T-helper 17 cell (primary cell): ENCODE measurements at places on chromosomes 5 and 9. TPM values are rescaled to one million over a fixed set of nuclear protein-coding genes. Genes with fewer than 3 reads are reported as not detected.

The IFNA21 gene
- not detected for total RNA-seq

The CCNI2 gene
- 13.7 TPM for total RNA-seq

The CAVIN4 gene
- total RNA-seq = not detected

DNA sequence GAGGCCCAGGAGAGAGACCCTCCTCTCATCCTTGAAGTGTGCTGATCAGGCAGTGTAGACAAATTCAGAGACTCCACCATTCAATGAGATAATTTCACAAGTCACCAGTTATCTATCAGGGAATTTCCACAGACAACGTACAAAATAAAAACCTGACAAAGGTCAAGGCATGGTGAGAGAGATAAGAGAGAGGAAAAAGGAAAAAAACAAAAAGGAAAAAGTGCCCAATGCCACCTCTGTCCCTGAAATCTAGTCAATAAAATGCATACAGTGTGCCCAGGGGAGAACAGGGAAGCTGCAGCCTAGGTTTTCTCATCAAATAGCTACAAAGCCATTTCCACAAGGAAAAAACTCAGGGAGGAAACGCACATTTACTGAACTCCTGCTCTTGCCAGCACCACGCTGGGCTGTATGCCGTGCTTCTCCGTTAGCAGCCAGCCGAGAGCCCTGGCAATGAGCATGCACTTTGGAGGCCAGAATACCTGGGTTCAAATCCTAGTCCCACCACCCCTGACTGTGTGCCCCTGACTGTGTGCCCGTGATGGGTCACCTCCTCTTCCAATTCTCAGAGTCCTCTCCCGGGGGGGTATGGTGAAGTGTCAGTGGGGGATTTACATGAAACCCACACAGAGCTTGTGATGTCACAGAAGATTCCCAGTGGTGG is 11.6 kb downstream of the WHRN start:
- H3K27ac ChIP-seq = peak overlapping the region; percentile 80
- peaks cover 5% of the 10 kb centered on the region for H3K36me3 ChIP-seq
- peak overlapping the region; percentile 31 for H3K4me3 ChIP-seq
- H3K4me1 ChIP-seq = peaks cover 24% of the 10 kb centered on the region

DNA sequence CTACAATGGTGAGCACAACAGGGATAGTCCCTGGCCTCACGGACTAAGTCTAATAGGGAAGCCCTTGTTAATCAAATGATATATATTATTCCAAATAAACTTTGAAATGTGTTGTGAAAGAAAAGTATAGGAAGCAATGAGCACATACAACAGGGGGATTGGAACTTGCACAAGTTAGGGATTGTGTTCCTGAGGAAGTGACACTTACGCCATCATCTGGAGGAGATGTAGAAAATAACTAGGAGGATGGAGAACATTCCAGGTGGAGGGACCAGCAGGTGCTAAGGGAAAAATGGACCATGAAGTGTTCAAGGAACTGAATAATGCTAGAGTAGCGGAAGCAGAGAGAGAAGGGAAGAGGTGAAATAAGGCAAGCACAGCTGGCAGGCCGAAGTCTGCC is 18.8 kb upstream of the RPS23 start:
- H3K4me1 ChIP-seq = no peaks in the 10 kb centered on the region
- H3K27me3 ChIP-seq = no peaks in the 10 kb centered on the region
- peaks cover 2% of the 10 kb centered on the region for H3K36me3 ChIP-seq
- no peak overlapping the region for H3K4me3 ChIP-seq
- H3K27ac ChIP-seq = no peak overlapping the region

- H3K27me3 ChIP-seq = no peaks in the 10 kb centered on the region
- no peaks in the 10 kb centered on the region for H3K36me3 ChIP-seq
- peak within 1 kb of the TSS; percentile 98 for H3K4me3 ChIP-seq
- peaks cover 28% of the 10 kb centered on the region for H3K4me1 ChIP-seq
- peak; percentile 82 for DNase-seq
Observed at GRCh38 chr5:14871214-14872069, at the start of gene ANKH. ANKH (minus strand) TSS chr5:14871778; CDS start chr5:14871447, 331 bp downstream.

DNA sequence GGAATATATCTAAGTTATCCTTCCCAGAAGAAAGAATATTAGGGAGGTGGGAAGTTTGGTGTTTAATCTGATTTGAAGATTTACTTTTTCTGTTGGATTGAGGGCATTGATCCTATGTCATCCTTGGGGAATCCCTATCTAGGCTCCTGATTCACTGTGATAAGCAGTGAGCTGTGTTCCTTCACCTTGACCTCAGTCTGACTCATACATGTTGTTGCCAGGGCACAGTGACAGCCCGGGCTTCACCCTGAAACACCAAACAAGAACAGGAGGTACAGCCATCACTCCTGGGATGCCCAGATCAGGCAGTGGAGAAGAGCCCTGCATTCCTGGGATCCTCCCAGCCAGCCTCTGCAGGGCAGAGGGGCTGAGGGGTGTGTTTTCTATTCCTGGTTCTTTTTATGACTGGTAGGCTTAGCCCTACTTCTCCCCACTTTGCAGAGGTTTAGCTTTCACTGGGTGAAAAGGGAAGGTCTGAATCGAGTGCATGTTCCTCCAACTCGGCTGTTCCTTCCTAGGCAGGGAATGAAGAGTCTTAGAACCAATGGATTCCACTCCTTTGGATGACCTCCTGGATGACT is 3.1 kb upstream of the FAM53C start:
- no peaks in the 10 kb centered on the region for H3K36me3 ChIP-seq
- peaks cover 7% of the 10 kb centered on the region for H3K27me3 ChIP-seq
- no peak for DNase-seq

- peaks cover 25% of the 10 kb centered on the region for H3K4me1 ChIP-seq
- H3K27me3 ChIP-seq = peaks cover 19% of the 10 kb centered on the region
- peak within 1 kb of the TSS; percentile 94 for H3K4me3 ChIP-seq
- peak; percentile 99 for DNase-seq
- peak within 1 kb of the TSS; percentile 89 for H3K27ac ChIP-seq
Observed at GRCh38 chr9:85741875-85742596, at the start of gene AGTPBP1. AGTPBP1 (minus strand) TSS chr9:85741954; CDS start chr9:85712533, 29,421 bp downstream.

- no peaks in the 10 kb centered on the region for H3K27me3 ChIP-seq
- DNase-seq = no peak
- H3K4me3 ChIP-seq = no peak overlapping the region
- H3K36me3 ChIP-seq = peaks cover 2% of the 10 kb centered on the region
- no peaks in the 10 kb centered on the region for H3K4me1 ChIP-seq
Observed at GRCh38 chr5:107340631-107341030, 330.1 kb downstream of the EFNA5 start.

GRCh38 chr5:82320966-82321365 is 42.8 kb upstream of the RPS23 start:
- no peak for DNase-seq
- H3K4me3 ChIP-seq = no peak overlapping the region
- H3K4me1 ChIP-seq = no peaks in the 10 kb centered on the region
- H3K36me3 ChIP-seq = no peaks in the 10 kb centered on the region

DNA sequence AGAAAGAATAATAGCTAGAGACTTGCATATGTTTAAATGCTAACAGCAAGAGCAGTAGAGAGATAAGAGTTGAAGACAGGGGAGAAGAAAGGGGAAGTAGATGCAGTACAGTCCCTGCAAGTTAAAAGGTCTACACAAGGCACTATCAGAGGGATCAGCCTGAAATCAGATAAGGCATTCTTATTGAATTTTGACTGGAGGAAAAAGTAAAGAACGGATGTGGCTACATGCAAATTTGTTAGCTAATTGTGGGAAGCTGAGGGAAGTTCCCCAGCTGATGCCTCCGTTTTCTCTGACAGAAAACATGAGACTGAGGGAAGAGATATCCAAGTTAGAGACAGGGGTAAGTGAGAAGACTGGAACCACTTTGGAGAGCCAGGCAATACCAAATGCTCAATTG is 12.9 kb upstream of the RHOBTB3 start:
- H3K4me1 ChIP-seq = peaks cover 9% of the 10 kb centered on the region
- no peak overlapping the region for H3K4me3 ChIP-seq
- H3K36me3 ChIP-seq = peaks cover 2% of the 10 kb centered on the region

DNA sequence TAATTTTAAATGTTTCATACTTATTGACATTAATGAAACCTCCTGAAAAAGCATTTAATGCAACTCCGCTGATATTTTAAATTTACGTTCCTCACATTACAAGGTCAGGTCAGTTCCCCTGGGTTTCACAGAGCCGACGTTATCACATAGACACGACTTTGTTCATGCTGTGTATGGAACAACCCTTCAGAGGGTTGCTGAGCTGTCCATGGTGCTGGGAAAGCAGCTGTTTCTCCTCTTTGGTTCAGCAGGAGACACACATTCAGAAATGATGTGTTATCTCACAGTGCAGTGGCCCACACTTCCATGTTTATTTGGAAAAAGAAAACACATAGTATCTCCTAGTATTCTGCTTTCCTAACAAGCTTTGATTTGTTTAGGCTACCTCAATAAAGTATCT is 53.5 kb downstream of the PPP2R2B start:
- no peak overlapping the region for H3K27ac ChIP-seq
- no peak overlapping the region for H3K4me3 ChIP-seq
- H3K36me3 ChIP-seq = no peaks in the 10 kb centered on the region
- DNase-seq = no peak
